ENCODE measurements at places on chromosomes 3 and 15.

DNA sequence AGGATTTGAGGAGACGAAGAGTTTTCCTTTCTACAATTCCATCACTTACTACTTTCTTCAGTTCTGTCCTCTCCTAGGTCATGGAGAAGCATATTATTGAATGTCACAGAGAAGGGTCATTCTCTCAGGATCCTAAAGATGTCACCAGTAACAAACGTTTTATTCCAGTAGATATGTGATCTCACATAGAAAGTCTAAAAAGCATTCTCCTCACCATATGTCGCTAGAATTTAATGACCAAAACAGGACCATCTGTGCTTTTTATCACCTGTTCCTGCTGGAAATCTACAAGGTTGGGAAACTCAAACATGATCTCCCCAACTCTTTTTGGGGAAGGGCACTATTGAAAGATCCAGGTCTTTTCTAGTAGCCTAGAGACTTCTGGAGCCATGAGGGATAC is 24.0 kb upstream of the FRMD5 start:
- DNase-seq, result no peak

GRCh38 chr3:34218706-34219385 is 420.4 kb downstream of the PDCD6IP start:
- no peak for DNase-seq

GRCh38 chr3:13420831-13421765 is 976 bp upstream of the NUP210 start:
- peak; percentile 79 for DNase-seq

DNA sequence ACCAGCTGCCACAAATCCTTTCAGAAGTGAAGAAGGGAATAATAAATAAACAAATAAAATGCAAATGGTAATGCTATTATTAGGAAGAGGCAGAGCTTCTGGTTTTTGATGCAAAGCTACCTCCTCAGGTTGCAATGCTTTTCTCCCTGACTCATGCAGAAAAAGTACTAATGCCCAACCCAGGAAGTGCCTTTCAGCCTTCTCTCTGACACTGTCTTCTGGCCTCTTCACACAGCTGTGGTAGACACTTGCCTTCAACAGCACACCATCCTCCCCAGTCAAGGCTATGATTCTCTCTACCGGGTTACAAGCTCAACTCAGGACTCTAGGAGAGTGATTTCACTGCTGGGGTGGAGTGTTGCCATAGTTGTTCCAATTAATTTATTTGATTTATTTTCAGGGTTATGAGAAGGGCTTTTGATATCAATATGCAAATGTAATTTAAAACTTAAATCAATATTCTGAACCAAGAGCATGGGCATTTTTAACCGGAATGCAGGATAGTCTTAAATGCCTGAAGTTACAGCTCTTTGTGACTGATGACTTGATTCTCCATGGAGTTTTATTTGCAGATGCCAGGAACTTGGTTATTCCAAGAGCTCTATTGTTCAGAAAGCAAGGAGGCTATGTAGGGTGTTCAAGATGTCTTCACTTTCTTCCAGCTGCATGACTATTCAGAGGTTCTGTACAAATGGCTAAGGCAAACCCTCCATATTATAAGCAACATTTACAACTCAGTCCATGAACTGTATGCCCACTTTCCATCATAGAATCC is 27.1 kb upstream of the GALNT15 start:
- DNase-seq, result no peak

GRCh38 chr15:100201376-100202280 is 140.1 kb downstream of the ADAMTS17 start:
- no peak for DNase-seq

GRCh38 chr3:188962253-188963247 is 209.2 kb upstream of the TPRG1 start:
- DNase-seq, result no peak

- no peak for DNase-seq
Observed at GRCh38 chr3:90007778-90008499, 900.5 kb downstream of the EPHA3 start.

- no peak for DNase-seq
Observed at GRCh38 chr3:175270198-175270837, 411.2 kb downstream of the NAALADL2 start.

GRCh38 chr3:76267851-76268380 is 482.6 kb upstream of the ZNF717 start:
- no peak for DNase-seq

- DNase-seq, result no peak
Observed at GRCh38 chr3:102113421-102114041, 264.2 kb downstream of the NFKBIZ start.

DNA sequence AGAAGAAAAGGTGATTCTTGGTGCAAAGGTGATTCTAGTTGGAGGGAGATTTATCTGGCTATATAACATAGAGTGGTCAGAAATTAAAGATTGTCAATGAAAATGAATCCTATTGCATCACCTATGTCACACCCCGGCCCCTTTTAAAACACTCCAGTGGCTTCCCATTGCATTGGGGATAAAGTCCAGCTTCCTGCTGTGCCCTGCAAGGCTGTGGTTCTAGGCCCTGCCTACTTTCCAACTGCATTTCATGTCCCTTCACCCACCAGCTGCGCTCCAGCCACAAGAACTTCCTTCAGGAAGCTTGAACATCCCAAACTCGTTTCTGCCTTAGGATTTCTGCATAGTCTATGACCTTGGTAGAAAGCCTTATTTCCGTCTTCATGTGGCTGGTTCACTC is 118.7 kb upstream of the UMPS start:
- DNase-seq, result no peak

GRCh38 chr3:8341821-8342247 is 159.8 kb upstream of the LMCD1 start:
- no peak for DNase-seq

GRCh38 chr3:103894162-103894822 is 1459.5 kb downstream of the ZPLD1 start:
- DNase-seq, result no peak

- no peak for DNase-seq
Observed at GRCh38 chr3:187848401-187848800, 103.1 kb upstream of the BCL6 start.

DNA sequence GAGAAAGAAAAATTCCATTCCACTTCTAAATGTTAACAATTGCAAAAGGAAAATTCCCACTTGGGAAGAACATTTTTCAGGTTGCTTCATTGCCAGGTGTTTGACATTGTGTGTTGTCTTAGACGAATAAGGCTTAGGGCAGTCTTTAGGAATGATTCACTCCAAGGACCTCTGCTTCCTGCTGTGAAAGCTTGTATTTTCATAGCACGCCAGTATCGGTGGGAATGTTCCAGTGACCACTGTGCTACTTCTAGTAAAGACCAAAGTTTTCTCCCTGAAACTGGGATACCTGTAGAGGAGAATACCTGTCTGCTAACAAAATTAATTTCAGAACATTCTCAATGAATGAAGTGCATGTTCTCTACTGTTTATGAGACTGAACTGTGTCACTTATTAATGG is 64.1 kb downstream of the CDIN1 start:
- DNase-seq, result no peak

DNA sequence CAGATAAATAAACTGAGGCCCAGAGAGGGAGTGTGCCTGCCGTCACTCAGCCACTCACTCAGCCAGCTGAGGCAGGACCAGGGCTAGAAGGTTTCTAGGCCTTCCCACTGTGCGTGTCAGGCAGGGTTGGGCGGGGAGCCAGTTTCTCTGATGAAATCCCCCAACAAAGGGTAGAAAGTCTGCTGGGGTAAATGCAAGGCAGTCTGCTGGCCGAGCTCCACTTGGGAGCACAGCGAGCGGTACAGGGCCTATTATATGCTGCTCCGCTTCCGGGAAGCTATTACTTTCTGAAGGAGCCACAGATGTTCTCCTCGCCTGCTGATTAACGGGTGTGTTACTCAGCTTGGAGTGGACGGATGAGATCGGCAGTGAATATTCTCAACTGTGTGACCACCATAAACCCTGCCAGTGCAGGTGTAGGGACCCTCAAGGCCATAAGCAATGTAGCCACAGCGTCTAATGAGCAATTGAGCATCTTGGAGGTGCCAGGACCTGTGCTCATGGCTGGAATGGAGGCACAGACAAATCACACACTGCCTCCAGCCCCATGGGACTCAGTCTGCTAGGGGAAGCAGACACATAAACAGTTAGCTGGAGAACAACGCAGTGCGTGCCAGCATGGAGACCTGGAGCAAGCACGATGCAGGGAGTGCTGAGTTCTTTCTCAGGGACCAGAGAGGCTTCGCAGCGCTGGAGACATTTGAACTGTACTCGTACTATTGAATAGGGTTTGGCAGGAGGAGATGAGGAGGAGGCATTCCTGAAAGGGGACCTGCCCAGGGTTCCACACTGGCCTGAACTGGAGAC is 42.1 kb downstream of the CORO2B start:
- no peak for DNase-seq

- DNase-seq, result no peak
Observed at GRCh38 chr3:58724336-58724735, 57.8 kb upstream of the FAM3D start.

- DNase-seq, result peak; percentile 16
Observed at GRCh38 chr3:50304601-50305000, 1.2 kb upstream of the HYAL1 start.
